Nucleus accumbens (tissue), 56 donors: ENCODE measurements at places on chromosomes 11 and 22.

GRCh38 chr22:33678523-33678922 is 241.8 kb downstream of the LARGE1 start:
- DNase-seq: no peak

- DNase-seq: no peak
Measured at GRCh38 chr11:4644233-4644632, 451 bp downstream of the OR51E1 start.

- no peak for DNase-seq
Measured at GRCh38 chr11:6062691-6063358, 32.3 kb upstream of the OR56A1 start.

DNA sequence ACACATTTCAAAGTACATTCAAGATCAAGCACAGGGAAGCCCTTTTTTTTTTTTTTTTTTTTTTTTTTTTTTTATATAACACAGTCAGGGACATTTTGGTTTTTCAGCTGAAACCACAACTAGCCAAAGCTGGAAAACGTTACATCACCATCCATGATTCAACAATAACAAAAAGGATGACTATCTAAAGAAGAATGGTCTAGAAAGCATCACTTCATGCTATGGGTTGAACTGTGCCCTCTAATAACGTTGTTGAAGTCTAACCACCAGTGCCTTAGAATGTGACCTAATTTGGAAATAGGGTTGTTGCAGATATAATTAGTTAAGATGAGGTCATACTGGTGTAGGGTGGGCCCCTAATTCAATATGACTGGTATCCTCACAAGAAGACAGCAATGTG is 46.6 kb downstream of the MTMR2 start:
- no peak for DNase-seq

DNA sequence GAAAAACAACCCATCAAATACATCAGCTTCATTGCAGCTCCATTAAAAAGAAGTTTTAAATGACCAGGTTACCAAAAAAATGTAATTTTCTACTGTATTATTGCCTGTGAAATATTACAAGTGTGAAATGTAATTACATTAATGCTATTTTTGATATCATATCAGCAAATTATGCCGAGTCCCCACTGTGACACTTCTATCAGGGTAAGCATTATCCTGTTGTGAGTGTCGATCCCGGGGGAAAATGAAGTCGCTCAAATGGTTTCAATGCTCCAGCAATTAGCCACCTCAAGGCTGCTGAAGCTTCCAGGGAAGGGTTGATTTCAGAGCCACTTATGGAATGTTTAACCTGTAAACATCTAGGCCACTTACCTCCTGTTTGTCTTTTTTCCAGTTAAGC is 70.4 kb downstream of the RCN1 start:
- no peak for DNase-seq
